ENCODE measurements at places on chromosomes 3 and 15.
A peak's percentile ranks its signal among the peaks of the same experiment; 100 is the strongest.

DNA sequence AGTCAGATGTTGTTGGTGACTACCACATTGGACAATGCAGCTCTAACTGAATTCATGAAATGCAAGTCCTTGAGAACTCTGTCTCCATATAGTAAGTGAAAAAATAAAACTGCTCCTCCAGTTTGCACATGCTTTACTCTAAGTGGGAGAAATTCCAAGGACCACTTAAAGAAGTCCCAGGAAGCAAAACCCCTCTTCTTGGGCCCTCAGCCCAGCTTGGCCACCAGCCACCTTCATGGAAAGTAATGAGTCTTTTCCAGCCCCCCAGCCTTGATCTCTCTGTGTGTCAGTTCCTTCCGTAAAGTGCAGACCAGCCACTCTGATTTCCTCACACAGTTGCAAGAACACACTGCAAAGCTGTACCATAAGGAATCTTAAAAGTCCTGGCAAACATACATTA is 34.5 kb downstream of the DAPK2 start:
- no peak for DNase-seq

GRCh38 chr3:69442771-69443311 is 57.0 kb upstream of the FRMD4B start:
- no peak for DNase-seq

GRCh38 chr15:32738666-32739065 is 20.9 kb downstream of the GREM1 start:
- DNase-seq, result peak; percentile 66

- DNase-seq, result no peak
Observed at GRCh38 chr3:190038050-190038933, 82.4 kb downstream of the P3H2 start.

DNA sequence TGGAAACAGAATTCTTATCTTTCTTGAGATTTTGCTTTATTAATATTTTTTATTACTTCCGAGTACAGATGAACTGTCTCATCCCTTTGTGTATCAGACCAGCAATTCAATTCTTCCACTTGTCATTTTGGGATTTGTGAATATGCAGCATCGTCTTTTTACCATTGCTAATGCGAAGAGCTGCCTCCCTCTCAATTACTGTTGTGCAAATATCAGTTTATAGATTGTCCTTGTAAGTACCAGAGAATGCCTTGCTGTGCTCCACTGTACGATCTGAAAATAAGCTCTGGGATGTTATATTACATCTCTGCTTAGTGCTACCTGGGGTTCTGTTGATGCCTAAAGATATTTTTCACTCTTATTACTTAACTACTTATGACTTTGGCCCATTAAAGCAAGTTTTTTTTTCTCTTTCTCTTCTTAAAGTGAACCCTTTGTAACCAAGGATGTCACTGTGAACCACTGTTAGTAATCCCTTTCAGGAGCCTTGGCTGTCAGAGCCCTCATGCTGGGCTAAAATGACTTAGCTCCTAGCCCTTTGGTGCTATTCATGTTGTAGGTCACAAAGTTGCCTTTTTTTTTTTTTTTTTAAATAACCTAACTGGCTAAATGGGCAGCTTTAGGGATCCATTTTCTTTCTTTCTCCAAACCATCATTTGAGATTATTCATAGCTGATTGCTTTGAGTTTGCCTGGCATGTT is 382.9 kb downstream of the FEZF2 start:
- no peak for DNase-seq

GRCh38 chr15:88881775-88882174 is 13.6 kb downstream of the HAPLN3 start:
- peak; percentile 82 for DNase-seq

DNA sequence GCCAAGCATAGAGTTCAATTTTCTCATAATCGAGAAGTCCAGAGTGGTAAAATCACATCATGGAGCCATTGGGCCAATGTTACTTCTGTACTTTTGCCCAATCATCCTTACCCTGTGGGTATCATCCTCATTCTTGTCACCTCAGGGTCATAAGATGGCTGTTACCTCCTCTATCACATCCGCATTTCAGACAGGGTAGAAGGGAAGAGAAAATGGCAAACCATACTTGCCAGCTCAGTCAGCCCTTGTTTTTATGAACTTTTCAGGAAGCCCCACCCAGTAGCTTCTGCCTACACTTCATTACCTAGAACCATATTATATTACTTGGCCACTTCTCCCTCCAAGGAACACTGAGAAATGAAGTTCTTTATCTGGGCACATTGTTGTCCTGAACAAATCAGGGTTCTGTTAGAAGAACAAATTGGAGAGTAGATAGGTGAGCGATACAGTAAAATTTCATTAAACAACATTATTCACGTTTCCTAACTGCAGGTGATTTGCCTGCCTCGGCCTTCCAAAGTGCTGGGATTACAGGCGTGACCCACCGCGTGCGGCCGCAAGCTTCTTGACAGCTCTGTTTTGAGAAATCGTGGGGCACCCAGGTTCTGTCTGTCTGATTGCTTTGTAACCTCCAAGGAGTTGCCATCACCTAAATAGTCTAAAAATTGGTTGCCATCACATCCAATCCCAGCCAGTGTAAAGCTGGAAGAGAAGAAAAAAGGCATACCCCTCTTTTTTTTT is 34.5 kb upstream of the RPN1 start:
- DNase-seq, result no peak

DNA sequence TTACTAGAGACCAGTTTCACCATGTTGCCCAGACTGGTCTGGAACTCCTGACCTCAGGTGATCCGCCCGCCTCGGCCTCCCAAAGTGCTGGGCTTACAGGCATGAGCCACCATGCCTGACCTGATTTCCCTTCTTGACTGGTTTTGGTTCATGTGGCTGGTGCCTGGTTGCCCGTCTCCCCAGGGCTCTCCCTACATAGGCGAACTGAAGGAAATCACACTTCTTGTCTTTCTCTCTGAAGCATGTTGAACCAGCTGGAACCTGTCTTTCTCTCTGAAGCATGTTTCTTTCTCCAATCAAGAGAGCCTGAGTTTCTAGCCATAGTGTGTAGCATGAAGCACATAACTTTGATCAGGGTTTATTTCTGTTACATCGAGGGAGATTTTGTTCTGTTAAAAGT is 16.3 kb upstream of the SAMD7 start:
- DNase-seq, result no peak

DNA sequence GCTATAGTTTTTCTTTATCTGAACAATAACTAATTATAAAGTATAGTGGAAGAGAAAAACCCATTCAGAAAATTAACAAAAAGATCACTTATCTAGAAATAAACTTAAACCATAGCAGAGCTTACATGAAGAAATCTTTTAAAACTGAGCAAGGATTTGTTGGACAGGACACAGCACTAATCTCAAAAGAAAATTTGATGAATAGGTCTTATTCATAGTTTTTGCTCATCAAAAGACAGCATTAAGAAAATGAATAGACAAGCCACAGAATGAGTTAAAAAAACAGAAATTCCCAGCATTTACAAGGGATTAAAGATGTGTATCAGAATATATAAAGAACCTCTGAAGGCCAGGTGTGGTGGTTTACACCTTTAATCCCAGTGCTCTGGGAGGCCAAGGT is 29.5 kb downstream of the PIK3CA start:
- no peak for DNase-seq

GRCh38 chr15:87873516-87873915 is 383.0 kb downstream of the NTRK3 start:
- DNase-seq, result peak; percentile 53

- DNase-seq, result peak; percentile 51
Observed at GRCh38 chr3:120198305-120198878, 86.6 kb downstream of the GPR156 start.

DNA sequence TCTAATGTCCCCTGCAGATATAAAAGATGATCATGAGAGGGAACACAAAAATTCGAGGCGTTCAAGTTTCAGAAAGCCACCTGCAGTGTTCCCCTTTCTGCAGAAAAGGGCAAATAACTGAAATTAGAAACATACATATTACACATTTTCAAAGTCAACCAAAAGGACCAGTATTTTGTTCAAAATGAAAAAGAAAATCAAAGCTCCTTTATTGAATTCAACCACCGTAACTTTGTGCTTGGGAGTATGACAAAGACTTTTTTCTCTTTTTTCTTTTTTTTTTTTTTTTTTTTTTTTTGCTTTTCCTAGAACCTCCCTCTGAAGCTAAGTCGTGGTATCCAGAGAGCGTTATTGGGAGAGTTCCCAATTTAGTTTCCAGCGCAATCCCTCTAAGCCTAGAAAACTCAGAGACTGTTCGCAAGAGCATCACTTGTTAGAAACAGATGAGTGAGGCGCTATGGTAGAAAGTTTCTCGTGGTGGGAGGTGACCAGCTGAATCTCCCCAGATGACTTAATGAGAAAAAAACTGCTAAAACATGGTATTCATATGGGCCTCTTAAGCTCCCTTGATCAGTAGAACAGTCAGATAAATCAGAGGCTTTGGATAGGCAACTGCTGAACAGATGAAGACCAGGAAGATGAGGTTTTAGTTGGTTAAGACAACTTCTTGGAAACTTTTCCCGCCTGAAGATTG is 77.4 kb downstream of the MB21D2 start:
- DNase-seq, result no peak

DNA sequence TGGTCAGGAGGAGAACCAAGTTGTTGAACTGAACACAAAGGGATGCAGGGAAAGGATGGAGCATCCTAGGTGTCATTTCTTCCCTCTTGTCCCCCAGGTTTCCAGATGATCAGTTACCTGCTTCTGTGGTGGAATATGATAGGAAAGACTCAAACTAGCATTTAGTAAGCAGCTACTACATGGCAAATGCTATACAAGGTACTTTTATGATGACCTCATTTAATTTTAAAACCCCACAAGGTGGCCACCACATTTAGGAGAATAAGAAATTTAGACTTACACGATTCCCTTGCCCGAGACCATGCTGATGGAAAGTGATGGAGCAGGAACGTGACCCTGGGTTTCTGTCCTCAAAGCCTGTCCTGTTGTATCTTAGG is 40.9 kb downstream of the CCR4 start:
- no peak for DNase-seq

DNA sequence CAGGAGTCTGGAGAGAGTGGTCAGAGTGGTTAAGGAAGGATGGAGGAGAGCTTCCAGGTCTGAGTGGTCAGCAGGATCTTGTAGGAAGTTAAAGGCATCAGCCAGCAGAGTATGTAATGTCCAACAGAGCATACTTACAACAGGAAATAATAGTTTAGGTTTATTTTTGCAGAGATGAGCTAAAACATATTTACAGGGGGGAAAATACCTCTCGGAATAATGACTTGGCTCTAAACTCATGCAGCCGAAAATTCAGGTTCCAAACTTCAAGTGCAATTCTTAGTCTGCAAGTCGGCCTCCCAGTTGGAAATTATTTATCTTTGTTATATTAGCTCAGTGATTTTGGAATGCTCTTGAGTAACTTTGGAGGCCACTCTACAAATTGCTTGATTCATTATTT is 385.0 kb upstream of the C2CD4B start:
- DNase-seq, result no peak

- no peak for DNase-seq
Observed at GRCh38 chr3:140423146-140423545, 254.7 kb upstream of the TRIM42 start.

- no peak for DNase-seq
Observed at GRCh38 chr3:71117572-71118247, 465.8 kb downstream of the FOXP1 start.

DNA sequence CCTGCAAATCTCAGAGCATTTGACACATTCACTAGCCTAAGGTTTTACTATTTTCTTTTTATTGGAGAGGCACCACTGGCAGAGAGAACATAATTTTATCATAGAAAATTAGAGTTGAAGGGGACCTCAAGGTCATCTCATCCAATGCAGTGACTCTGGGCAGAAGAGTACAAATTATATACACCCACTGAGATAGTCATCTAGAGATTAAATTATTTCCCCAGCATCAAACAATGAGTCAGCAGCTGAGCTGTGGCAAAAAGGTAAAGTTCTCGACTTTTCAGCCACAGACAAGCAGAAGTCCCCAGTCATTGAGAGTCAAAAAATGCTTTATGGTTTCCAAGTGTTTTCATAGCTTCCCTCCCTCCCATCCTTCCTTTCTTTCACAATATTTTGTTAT is 39.3 kb upstream of the SEMA6D start:
- no peak for DNase-seq
